Osteocyte (in vitro differentiated cells): ENCODE measurements at places on chromosomes 12 and 14. TPM values are rescaled to one million over a fixed set of nuclear protein-coding genes. Genes with fewer than 3 reads are reported as not detected.

GRCh38 chr14:48373981-48374380 is 698.6 kb upstream of the MDGA2 start:
- no peaks in the 10 kb centered on the region for H3K27me3 ChIP-seq
- DNase-seq = no peak
- no peaks in the 10 kb centered on the region for H3K4me1 ChIP-seq
- no peaks in the 10 kb centered on the region for H3K36me3 ChIP-seq
- H3K27ac ChIP-seq = no peak overlapping the region

The PLD4 gene
- 0.05 and 0.18 TPM in 2 replicates for total RNA-seq

The RAN gene
- 471 and 474 TPM in 2 replicates for total RNA-seq

The OR11H12 gene
- total RNA-seq = not detected in 2 replicates

- no peak for DNase-seq
- H3K4me1 ChIP-seq = peaks cover 41% of the 10 kb centered on the region
- peaks cover 29% of the 10 kb centered on the region for H3K36me3 ChIP-seq
- H3K27me3 ChIP-seq = no peaks in the 10 kb centered on the region
- peak overlapping the region; percentile 91 for H3K27ac ChIP-seq
These were observed 110.4 kb downstream of the BCAT1 start for GRCh38 chr12:24838531-24838950.

GRCh38 chr12:124381456-124382296 is 86.8 kb downstream of the RFLNA start:
- no peaks in the 10 kb centered on the region for H3K27me3 ChIP-seq
- H3K27ac ChIP-seq = peak overlapping the region; percentile 90
- peaks cover 68% of the 10 kb centered on the region for H3K4me1 ChIP-seq
- peak overlapping the region; percentile 45 for H3K4me3 ChIP-seq
- peaks cover 31% of the 10 kb centered on the region for H3K36me3 ChIP-seq
- DNase-seq = no peak

- H3K36me3 ChIP-seq = peaks cover 4% of the 10 kb centered on the region
- no peaks in the 10 kb centered on the region for H3K27me3 ChIP-seq
- H3K4me3 ChIP-seq = no peak overlapping the region
- DNase-seq = no peak
- H3K27ac ChIP-seq = no peak overlapping the region
These were observed 13.3 kb downstream of the LLPH start for GRCh38 chr12:66117242-66117641.

GRCh38 chr14:70660967-70661893 is 19.5 kb downstream of the TTC9 start:
- H3K36me3 ChIP-seq = no peaks in the 10 kb centered on the region
- no peak for DNase-seq
- no peak overlapping the region for H3K27ac ChIP-seq
- H3K4me3 ChIP-seq = no peak overlapping the region

The SPX gene
- total RNA-seq = 9.4 and 11.6 TPM in 2 replicates

The SLCO1B1 gene
- total RNA-seq = not detected in 2 replicates

DNA sequence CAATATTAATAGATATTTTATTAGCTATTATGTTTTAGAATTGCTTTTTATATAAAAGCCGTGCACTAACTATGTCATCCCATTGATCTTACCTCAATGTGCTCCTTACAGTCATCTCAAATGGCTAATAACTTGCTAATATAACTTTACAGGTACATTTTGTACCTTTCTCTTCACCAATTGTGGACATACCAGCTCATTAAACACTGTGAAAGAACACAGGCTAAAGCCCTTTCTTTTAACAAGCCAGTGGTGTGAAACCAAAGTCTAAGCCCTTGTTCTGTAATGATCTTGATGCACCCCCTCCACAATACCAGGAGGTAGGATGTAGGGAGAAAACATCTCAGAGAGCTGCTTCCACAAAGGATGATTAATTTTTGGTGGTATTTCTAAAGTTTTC is 675.3 kb upstream of the USP15 start:
- H3K27me3 ChIP-seq = no peaks in the 10 kb centered on the region
- no peaks in the 10 kb centered on the region for H3K36me3 ChIP-seq
- H3K4me1 ChIP-seq = no peaks in the 10 kb centered on the region
- no peak for DNase-seq
- no peak overlapping the region for H3K27ac ChIP-seq
- no peak overlapping the region for H3K4me3 ChIP-seq

GRCh38 chr12:12079291-12079690 is 8.6 kb downstream of the BCL2L14 start:
- no peaks in the 10 kb centered on the region for H3K36me3 ChIP-seq
- no peaks in the 10 kb centered on the region for H3K27me3 ChIP-seq
- DNase-seq = no peak
- H3K27ac ChIP-seq = no peak overlapping the region

- H3K4me1 ChIP-seq = peaks cover 2% of the 10 kb centered on the region
- DNase-seq = no peak
- no peak overlapping the region for H3K4me3 ChIP-seq
- no peaks in the 10 kb centered on the region for H3K36me3 ChIP-seq
- H3K27ac ChIP-seq = no peak overlapping the region
- H3K27me3 ChIP-seq = peaks cover 34% of the 10 kb centered on the region
These were observed 4.5 kb upstream of the BEGAIN start for GRCh38 chr14:100591453-100592371.

GRCh38 chr14:93811020-93811419 is 22.7 kb upstream of the PRIMA1 start:
- H3K27ac ChIP-seq = no peak overlapping the region
- H3K36me3 ChIP-seq = no peaks in the 10 kb centered on the region
- DNase-seq = no peak
- H3K4me1 ChIP-seq = no peaks in the 10 kb centered on the region
- H3K27me3 ChIP-seq = no peaks in the 10 kb centered on the region

The SYNDIG1L gene
- 0.26 TPM in 1 of 2 replicates, not detected in the other for total RNA-seq

The SMARCD1 gene
- total RNA-seq = 61.4 and 66.7 TPM in 2 replicates

- peak overlapping the region; percentile 99 for H3K4me3 ChIP-seq
- peak overlapping the region; percentile 98 for H3K27ac ChIP-seq
- no peaks in the 10 kb centered on the region for H3K27me3 ChIP-seq
These were observed 604 bp downstream of the EIF4B start for GRCh38 chr12:53006810-53007309.

The NKX2-1 gene
- total RNA-seq = not detected in 2 replicates

GRCh38 chr12:112331886-112332285 is 50.3 kb downstream of the HECTD4 start:
- no peak for DNase-seq
- H3K4me3 ChIP-seq = no peak overlapping the region
- no peaks in the 10 kb centered on the region for H3K36me3 ChIP-seq

DNA sequence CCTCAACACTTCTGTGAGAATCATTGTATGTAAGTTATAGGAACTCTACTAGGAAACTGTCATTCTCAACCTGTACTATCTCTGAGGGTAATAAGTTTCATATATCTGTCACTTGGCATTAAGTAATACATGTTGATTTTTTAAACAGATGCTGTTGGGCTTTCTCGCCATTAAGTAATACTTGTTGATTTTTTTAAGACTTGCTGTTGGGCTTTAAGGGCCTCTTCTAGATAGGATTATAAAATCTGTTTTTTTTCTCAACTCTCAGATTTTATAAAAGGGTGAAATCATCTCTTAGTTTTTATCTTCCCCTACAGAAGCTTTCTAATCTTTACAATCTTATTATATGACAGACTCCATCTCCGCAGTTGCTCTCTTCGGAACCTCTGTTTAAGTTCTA is 5.6 kb downstream of the WASHC4 start:
- peak overlapping the region; percentile 43 for H3K27ac ChIP-seq
- peaks cover 41% of the 10 kb centered on the region for H3K36me3 ChIP-seq
- H3K4me3 ChIP-seq = no peak overlapping the region
- H3K4me1 ChIP-seq = peaks cover 48% of the 10 kb centered on the region

GRCh38 chr14:83960832-83961512 is 1569.0 kb upstream of the FLRT2 start:
- H3K27ac ChIP-seq = no peak overlapping the region
- no peak for DNase-seq
- no peak overlapping the region for H3K4me3 ChIP-seq
- H3K27me3 ChIP-seq = no peaks in the 10 kb centered on the region
- H3K36me3 ChIP-seq = no peaks in the 10 kb centered on the region
- peaks cover 9% of the 10 kb centered on the region for H3K4me1 ChIP-seq

The ADGRD1 gene
- 1.0 and 1.5 TPM in 2 replicates for total RNA-seq

- DNase-seq = no peak
- H3K4me3 ChIP-seq = no peak overlapping the region
- H3K36me3 ChIP-seq = no peaks in the 10 kb centered on the region
- H3K27ac ChIP-seq = no peak overlapping the region
These were observed 28.2 kb downstream of the RPS6KA5 start for GRCh38 chr14:91032248-91032647.

The DPPA3 gene
- total RNA-seq = not detected in 2 replicates

The TMX1 gene
- total RNA-seq = 29.8 and 29.9 TPM in 2 replicates

GRCh38 chr12:72273499-72273837 is 1.3 kb downstream of the TRHDE start:
- H3K4me1 ChIP-seq = peaks cover 18% of the 10 kb centered on the region
- H3K27ac ChIP-seq = no peak overlapping the region
- H3K27me3 ChIP-seq = peaks cover 58% of the 10 kb centered on the region
- DNase-seq = no peak

The DPF3 gene
- 5.3 and 5.8 TPM in 2 replicates for total RNA-seq

- DNase-seq = no peak
- H3K4me3 ChIP-seq = no peak overlapping the region
- no peaks in the 10 kb centered on the region for H3K27me3 ChIP-seq
- peaks cover 47% of the 10 kb centered on the region for H3K36me3 ChIP-seq
These were observed 10.9 kb downstream of the DCP1B start for GRCh38 chr12:1993341-1993740.

- H3K27me3 ChIP-seq = no peaks in the 10 kb centered on the region
- H3K4me1 ChIP-seq = peaks cover 4% of the 10 kb centered on the region
- H3K36me3 ChIP-seq = no peaks in the 10 kb centered on the region
These were observed 8.5 kb upstream of the ACTN1 start for GRCh38 chr14:68987653-68988036.

The HOXC5 gene
- total RNA-seq = not detected in 2 replicates

GRCh38 chr12:12273291-12273957 is 6.6 kb upstream of the LRP6 start:
- no peak for DNase-seq
- H3K36me3 ChIP-seq = no peaks in the 10 kb centered on the region
- H3K4me3 ChIP-seq = no peak overlapping the region
- H3K27ac ChIP-seq = no peak overlapping the region
- H3K4me1 ChIP-seq = peaks cover 11% of the 10 kb centered on the region

GRCh38 chr14:53408175-53408879 is 255.2 kb upstream of the DDHD1 start:
- H3K4me3 ChIP-seq = no peak overlapping the region
- H3K4me1 ChIP-seq = peaks cover 7% of the 10 kb centered on the region
- H3K27ac ChIP-seq = no peak overlapping the region
- DNase-seq = no peak
- H3K36me3 ChIP-seq = no peaks in the 10 kb centered on the region
- H3K27me3 ChIP-seq = peaks cover 2% of the 10 kb centered on the region

- no peaks in the 10 kb centered on the region for H3K36me3 ChIP-seq
- no peaks in the 10 kb centered on the region for H3K4me1 ChIP-seq
- DNase-seq = no peak
- H3K4me3 ChIP-seq = no peak overlapping the region
- no peak overlapping the region for H3K27ac ChIP-seq
- no peaks in the 10 kb centered on the region for H3K27me3 ChIP-seq
These were observed 183.9 kb downstream of the PIWIL1 start for GRCh38 chr12:130521375-130522124.

DNA sequence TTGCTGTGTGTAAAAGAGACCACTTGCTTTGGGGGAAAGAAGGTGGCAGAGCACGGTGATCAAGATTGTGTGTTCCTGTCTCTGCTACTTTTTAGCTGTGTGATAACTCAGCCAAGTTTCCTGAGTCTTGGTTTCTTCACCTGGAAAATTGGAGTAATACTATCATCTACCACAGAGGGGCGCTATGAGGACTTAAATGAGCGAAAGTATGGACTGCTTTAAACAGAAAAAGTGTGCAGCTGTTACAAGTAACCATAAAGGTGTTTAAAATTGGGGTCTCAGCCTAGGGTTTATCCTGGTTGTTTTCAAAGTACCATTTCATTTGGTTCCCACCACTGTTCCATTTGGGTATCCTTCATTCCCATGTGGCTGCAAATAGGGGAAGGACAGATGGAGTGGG is 65.9 kb upstream of the WSCD2 start:
- H3K27ac ChIP-seq = no peak overlapping the region
- H3K27me3 ChIP-seq = no peaks in the 10 kb centered on the region
- no peak overlapping the region for H3K4me3 ChIP-seq
- no peaks in the 10 kb centered on the region for H3K36me3 ChIP-seq
- H3K4me1 ChIP-seq = no peaks in the 10 kb centered on the region
- no peak for DNase-seq

The CKB gene
- 25.4 and 31.4 TPM in 2 replicates for total RNA-seq

DNA sequence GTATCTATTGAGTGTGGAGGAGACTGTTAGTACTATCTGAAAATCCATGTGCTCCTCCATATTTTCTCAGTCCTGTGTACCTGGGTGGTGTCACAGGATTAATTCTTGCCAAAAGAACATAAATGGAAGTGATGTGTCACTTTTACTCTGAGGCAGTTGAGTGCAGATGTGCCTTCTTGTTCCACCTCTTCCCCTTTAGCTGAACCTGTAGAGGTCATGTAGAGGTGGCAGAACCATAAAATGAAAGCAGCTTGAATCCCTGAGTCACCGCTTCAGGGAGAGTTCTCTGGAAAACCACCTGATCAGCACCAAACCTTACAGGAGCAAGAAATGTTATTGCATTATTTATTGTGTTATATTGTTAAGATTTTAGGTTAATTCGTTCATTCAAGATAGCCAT is 14.7 kb upstream of the SLC25A3 start:
- H3K4me3 ChIP-seq = no peak overlapping the region
- H3K27me3 ChIP-seq = no peaks in the 10 kb centered on the region
- DNase-seq = no peak
- peaks cover 11% of the 10 kb centered on the region for H3K4me1 ChIP-seq
- H3K27ac ChIP-seq = no peak overlapping the region

- DNase-seq = no peak
- no peaks in the 10 kb centered on the region for H3K27me3 ChIP-seq
- H3K4me1 ChIP-seq = peaks cover 23% of the 10 kb centered on the region
These were observed 33.6 kb downstream of the CEP83 start for GRCh38 chr12:94426049-94426448.

- H3K4me1 ChIP-seq = no peaks in the 10 kb centered on the region
- no peak for DNase-seq
- H3K27me3 ChIP-seq = no peaks in the 10 kb centered on the region
- no peak overlapping the region for H3K4me3 ChIP-seq
- no peak overlapping the region for H3K27ac ChIP-seq
These were observed 152.8 kb downstream of the RIMBP2 start for GRCh38 chr12:130563323-130563722.

GRCh38 chr14:38209572-38210557 is 2.2 kb downstream of the SSTR1 start:
- H3K4me1 ChIP-seq = no peaks in the 10 kb centered on the region
- no peak for DNase-seq
- H3K27me3 ChIP-seq = peaks cover 54% of the 10 kb centered on the region
- H3K36me3 ChIP-seq = no peaks in the 10 kb centered on the region
- no peak overlapping the region for H3K27ac ChIP-seq
